ENCODE measurements at places on chromosomes 2 and 18.

GRCh38 chr2:170141865-170142264 lies 36.1 kb upstream of the MYO3B start:
- no peak for DNase-seq

DNA sequence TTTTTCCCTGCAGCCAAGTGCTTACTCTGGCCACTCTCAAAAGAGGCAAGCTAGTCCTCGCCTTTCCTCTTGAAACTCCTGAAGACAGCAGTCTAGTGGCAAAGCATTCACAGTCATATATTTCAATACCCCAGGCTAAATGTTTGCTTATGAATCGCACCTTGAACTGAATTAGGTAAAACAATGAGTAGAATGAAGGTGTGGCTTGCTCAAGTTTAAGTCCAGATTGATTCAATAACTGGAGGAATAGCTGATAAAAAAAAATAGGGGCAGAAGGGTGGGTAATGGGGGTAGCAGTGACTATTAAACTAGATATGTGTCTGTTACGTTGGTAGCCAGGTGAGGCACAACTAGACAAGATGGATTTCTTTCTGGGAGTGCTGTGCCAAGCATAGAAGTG lies 88.2 kb upstream of the EPB41L3 start:
- DNase-seq, result no peak

- DNase-seq, result no peak
These were observed 34.1 kb downstream of the SOCS6 start for GRCh38 chr18:70322928-70323327.

GRCh38 chr2:206533977-206534376 lies 90.6 kb downstream of the ADAM23 start:
- DNase-seq, result no peak

DNA sequence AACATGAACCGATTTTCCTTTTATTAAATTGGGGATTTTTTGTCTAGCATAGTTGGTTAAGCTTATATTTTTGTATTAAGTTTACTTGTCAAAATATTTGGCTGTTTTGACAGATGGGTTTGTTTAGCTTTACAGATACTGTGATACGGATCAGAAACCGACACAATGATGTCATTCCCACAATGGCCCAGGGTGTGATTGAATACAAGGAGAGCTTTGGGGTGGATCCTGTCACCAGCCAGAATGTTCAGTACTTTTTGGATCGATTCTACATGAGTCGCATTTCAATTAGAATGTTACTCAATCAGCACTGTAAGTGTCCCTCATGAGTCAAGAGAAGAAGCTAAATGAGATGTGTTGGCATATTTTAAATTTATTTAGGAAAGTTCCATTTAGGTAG lies 8.5 kb downstream of the PDK1 start:
- no peak for DNase-seq

DNA sequence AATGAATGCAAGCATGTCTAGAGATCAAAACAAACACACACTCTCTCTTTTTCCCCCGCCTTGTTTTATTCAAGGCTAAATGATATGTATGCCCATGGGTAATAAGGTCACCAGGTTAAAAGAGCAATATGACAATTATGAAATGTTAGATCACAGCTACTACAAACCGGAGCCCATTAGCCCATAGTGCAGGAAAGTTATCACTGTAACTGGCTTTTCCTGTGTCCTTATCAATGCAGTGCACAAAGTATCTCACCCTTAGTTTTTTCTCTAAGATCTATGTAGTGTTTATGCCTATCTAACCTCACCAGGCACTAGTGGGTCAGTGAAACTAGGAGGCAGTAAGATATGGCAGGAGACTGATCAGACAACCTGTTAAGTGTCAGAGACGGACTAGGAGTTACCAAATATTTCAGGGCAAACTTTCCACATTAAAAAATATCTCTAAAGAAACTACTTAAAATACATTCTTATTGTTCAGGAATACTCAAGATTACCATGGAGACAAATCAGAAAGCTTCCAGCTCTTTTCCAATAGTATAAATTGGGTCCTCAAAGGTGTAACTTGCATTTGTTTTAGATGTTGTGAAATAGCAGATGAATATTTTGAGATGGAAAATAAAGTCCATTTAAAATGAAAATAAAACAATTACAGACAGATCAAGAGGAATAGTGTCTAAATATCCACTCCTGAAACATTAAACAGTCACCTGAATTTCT lies 282.2 kb downstream of the EXOC6B start:
- DNase-seq, result no peak

GRCh38 chr2:8794923-8795825 lies 42.2 kb downstream of the KIDINS220 start:
- DNase-seq, result no peak

DNA sequence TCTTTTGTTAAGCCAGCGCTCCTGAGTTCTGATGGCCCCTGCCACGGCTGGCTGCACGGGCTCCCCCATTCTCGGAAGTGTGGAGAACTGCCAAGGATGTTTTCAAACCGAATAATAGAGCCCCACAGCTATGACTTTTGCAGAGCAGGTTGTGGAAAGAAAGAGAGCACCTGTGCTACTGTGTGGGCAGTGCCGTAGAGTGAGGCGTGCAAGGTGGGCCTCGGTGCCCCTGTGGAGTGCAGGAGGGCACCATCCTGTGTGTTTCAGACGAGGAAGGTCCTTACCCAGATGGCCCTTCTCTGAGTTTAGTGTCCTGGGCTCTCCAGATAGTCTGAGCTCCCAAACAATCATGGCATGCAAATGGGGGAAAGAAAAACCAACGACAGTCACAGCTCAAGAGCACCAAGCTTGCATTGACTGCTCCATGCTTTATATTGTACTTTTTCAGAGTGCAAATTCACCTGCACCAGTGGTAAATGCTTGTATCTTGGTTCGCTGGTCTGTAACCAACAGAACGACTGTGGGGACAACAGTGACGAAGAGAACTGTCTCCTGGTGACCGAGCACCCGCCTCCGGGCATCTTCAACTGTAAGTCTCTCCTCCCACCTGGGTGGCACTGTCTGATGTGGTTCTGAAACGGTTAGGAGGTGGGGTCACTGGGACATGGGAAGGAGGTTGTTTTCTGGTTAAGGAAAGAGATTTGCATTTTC lies 219.4 kb downstream of the LDLRAD4 start:
- no peak for DNase-seq

DNA sequence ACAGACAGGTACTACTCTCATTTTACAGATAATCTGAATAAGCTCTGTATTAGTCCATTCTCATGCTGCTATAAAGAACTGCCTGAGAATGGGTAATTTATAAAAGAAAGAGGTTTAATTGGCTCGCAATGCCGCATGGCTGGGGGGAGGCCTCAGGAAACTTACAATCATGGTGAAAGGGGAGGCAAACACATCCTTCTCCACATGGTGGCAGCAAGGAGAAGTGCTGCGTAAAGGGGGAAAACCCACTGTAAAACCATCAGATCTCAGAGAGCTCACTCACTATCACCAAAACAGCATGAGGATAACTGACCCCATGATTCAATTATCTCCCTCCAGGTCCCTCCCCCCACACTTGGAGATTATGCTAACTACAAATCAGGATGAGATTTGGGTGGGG lies 254.4 kb downstream of the KCNE4 start:
- DNase-seq, result no peak

DNA sequence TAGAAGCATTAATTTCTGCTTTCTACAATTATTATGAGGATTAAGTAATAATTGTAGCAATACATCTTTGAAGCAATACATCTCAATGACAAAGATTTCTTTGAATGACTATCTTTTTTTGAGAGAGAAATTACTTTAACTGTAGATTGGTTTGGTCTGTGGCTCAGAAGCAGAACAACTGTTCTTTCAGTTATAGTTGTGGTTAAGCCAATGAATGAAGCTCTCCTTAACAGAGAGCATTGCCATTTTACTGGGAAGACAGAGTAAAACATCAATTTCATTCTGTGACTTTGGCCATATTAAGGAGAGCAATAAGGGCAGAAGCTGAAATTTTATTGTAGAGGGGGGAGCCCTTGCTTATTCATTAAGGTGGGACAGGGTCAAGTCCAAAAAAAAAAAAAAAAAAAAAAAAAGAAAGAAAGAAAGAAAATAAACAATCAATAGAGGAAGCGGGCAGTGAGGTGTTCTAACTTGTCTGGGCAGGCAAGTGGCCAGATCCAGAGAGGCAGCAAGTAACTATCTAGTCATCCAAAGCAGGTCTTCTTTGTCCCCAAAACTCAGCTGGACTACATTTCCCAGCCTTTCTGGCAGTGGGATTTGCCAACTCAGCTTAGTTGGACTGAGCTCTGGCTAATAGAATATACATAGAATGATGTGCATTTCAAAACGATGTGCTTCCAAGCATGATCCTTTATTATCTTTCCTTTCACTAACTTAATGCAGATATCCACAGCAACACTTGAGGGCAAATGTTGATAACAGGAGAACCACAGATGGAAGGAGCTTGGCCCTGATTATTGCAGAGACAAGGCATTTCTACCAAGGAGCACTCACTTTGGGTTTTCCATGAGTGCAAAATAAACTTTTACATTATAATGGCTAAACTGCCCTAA lies 462.7 kb upstream of the CDH20 start:
- DNase-seq, result no peak

DNA sequence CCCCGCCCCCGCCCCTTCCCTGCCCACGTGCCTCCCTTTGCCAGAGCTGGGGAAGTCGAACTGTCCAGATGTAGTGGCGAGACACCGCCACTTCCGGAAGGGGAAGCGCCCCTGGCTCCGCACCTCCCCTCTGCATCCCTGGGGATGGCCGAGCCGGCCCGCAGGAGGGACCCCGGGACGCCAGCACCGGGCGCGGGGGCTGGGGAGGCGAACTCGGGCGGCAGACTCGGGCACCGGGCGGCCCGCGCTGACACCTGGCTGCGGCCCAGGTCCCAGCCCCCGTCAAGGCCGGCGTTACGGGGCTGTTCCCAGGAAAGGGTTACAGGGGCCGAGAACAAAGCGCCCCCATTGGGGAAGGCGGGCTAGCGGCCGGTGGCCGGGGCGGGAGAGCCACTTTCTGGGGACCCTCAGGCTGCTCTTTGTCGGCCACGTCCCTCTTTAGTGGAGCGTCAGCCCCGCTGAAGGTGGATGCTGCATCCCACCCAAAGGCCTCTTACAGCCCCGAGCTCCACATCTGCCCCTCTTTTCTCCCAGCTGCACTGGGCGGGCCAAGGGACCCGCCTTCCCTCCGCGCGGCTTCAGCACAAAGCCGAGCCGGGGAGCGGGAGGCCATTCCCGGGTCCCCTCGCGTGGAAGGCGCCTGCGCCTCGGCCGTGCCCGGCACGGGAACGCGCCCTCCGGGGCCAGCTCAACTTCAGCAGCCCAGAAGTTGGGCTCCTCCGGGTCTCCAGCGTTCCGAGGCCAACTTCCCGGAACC lies 1.3 kb downstream of the SDC1 start:
- no peak for DNase-seq

DNA sequence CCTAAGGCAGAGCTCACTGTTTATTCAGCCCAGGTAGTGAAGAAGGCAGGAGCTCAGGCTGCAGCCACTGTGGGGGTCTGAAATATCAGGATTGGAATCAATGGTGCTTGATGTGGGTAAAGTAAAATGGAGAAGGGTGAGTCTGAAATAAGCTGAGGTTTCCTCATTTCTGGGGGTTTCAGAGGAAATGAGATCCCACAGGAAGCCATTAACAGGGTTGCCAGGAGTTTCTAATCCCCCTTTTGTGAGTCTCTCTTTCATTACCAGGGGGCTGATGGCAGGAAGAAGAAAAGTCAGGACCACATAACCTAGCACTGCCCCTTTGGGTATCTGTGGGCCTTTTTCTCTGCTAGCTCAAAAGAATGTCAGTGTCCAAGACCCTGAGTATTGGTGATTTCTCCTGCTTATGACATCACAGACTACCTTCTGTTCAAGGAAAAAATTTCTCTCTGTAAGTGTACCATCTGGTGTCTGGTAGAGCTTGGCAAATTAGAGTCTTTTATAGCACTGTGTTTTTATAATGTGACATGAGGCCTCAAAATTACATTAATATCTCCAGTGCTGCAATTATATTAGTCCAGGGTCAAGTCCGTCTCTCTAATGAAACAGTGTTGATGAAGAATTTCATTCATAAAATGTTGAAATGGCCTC lies 56.0 kb downstream of the LBH start:
- DNase-seq, result no peak

DNA sequence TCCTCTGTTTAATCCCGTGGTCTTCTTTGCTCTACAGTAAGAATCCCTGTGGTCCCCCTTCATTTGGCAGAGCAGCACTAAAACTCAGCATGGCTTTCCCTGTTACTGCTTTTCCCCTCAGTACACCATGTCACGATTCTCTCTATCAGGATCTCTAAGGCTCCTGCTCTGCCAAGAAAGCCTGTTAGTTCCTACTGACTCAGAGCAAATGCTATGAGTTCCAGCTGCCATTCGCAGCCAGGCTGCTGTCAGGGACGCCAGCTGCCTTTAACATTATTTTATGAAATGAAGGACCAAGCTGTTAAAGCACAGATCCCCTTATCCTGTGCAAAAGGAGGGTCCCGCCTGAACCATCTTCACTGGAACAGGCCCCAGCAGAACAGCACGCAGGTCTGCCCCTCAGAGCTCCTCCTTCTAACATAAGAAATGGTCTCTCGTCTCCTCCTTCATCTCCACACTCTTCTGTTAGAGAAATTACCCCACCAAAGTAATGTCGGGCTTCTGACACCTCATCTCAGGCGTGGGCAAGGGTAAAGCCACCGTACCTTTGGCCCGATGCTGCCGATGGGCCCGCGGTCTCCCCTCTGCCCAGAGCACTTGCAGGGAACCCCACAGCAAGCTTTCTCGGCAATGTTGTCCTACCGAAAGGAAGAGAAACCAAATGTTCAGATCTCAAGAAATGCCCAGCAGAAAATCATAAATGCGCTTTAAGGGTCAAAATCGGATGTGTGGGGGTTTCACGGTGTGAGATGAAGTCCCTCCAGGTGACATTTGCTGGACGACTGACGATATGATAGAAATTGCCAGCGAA lies 52.6 kb downstream of the COL6A3 start:
- DNase-seq, result no peak

DNA sequence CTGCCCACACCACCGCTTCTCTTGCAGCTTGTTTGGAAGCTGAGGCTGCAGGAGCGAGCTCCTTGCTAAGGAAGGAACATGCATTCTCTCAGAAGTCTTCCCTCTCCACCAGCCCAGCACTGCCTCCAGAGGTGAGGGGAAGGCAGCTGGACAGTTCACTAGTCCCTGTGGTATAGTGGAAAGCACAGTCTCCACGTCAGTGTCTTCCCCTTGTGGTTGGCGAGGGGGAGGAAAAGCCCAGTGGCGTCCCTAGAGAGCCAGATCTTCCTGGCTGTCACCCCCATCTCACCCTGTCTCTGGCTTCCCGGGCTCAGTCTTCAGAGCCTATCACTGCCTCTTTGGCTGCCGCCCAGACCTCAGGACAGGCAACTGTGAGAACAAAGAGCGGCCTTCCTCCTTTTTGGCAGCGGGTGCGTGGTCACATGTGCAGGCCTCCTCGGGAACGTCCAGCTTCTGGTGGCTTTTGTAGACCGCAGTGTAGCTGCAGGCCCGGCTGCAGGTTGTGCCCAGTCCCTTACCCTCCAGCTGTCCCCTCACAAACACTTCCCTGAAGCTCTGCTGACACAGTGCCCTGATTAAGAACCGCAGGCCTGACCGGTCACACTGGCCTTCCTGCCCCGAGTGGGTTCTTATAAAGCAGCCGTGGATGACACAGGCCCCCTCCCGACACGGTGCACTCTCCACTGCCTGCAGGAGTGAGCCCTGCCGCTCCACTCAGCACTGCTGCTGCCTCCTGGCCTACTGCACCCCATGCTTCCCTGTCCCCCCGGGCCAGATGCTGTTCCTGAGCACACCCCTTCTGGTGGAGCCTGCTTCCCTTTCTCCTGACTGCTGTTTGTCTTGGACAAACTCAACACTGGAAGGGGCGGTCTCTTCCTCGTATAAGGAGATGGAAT lies 90.9 kb downstream of the RNF144A start:
- DNase-seq, result peak; percentile 82

Data from suppressor macrophage treated with lipopolysaccharide for 1 hour (primary cell).